ENCODE measurements at places on chromosomes 3 and 15. TPM values are rescaled to one million over a fixed set of nuclear protein-coding genes. Genes with fewer than 3 reads are reported as not detected.

The XCR1 gene
- not detected for total RNA-seq

The OXTR gene
- total RNA-seq, result 1.7 TPM

The CSPG4 gene
- 2.0 TPM for total RNA-seq

The PAK6 gene
- total RNA-seq, result 7.4 TPM

The GRM2 gene
- 1.5 TPM for total RNA-seq

GRCh38 chr15:85172846-85173490, 191.3 kb downstream of the PDE8A start:
- DNase-seq, result no peak

DNA sequence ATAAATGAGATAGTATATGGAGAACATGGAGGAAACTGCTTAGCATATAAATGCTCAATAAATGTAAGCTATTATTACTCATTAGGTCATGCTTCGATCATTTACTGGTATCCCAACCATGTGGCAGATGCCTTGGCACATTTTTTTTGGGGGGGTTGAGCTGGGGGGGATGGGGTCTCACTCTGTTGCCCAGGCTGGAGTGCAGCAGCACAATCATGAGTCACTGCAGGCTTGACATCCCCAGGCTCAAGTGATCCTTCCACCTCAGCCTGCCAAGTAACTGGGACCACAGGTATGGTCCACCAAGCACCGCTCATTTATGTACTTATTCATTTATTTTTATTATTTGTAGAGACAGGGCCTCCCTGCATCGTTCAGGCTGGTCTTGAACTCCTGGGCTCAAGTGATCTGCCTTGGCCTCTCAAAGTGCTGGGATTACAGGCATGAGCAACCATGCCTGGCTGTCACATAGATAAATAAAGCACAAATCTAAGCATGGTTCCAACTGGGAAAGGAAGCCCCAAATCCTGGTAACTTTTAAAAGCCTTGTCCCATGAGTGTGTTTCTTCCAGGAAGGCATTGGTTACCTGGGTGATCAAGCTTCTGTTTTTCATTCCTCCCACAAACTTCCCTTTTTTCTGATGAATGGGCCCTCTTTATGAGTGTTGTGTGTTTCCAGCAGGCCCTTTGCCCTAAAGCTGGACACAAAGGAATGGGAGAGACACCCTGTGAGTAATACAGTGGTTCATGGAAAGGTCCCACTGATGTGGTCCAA, 147.4 kb upstream of the UMPS start:
- no peak for DNase-seq

DNA sequence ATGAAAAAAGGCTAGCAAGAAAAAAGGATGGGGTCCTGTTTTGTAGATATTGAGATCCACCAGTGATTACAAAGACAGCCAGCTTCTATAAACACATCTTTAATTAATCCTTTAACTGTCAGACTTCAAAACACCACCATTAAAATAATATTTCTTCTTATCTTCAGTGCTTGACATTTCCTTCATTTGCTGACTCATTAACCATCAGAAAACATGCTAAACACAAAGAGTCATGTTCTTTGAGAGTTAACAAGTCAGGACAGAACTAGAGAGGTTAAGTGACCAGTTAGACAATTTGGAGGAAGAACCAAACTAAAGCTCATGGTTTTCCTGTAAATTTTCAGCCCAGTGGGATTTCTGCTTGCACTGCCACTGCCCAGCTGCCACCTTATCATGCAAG, 111.4 kb downstream of the MEIS2 start:
- DNase-seq, result no peak

DNA sequence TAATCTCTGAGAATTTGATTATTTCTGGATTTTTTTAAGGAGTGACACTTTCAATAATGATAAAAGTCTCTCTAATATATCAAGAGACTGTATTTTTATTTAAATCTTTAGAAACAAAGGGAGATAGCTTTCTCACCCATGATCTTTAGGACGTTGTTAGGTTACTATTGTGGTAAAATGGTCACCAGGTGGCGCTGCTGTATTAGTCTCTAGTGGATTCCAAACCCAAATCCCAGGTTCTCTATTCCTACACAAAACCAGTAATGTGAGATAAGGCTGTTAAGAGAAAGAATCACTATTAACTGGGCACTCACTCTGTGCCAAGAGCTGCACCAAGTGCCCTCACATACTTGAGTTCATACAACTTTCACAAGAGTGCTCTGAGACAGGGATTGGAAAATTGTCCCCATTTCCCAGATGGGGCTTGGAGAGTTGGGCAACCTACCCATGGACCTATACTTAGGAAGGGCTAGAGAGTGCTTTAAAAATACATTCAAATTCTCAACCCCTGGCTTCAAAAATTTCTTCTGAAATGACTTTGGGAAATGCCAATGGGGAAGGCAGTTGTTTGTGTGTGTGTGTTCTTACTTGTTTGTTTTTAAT, 593.4 kb upstream of the TGFBR2 start:
- DNase-seq, result peak; percentile 69

GRCh38 chr3:33722191-33722590, 4.1 kb upstream of the CLASP2 start:
- DNase-seq, result no peak

GRCh38 chr3:128936341-128936740, 56.9 kb downstream of the ACAD9 start:
- no peak for DNase-seq

GRCh38 chr3:71064291-71064955, 519.1 kb downstream of the FOXP1 start:
- DNase-seq, result no peak

GRCh38 chr3:113193288-113193687, 18.1 kb upstream of the BOC start:
- DNase-seq, result no peak

- DNase-seq, result no peak
These were observed 30.1 kb upstream of the HCN4 start for GRCh38 chr15:73398861-73399260.

DNA sequence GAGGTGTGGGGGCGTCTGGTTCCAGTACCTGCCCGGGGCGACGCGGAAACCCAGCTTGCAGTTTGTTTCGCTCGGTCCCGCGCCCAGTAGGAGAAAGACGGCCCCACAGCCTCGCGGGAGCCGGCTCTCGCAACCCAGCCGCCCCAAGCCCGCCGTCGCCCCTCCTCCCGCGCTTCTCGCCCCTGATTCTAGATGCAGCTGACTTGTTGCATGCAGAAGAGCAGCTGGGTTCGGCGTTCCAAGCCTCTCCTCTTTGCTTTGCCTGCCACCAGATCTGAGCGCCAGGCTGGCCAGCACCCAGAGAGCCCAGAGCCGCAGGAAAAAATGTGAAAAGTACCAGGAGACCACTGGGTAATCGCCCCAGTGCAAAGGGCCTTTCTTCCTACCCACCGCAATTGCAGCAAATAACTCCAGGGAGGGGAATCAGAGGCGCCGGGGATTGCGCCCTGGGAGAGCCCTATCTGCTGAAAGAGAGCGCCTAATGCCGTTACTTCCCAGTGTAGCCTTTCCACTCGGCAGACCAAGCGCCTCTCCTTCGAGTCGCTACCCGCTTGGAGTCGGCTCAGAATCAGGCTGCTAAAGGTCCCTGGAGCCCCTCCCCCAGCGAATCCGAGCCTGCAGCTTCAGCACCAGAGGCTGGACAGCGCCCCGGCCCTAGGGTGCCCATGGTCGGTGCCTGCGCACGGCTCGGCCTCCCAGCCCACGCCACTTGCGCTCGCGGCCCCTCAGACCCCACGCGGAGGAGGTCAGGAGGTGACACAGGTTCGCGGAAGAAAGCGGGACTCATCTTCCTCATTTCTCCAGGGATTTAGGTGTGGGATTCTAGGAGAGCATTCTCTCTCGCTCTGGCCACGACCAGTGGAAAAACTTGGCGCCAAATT, 15.7 kb upstream of the AEN start:
- peak; percentile 80 for DNase-seq

GRCh38 chr3:149763565-149764195, 11.4 kb upstream of the COMMD2 start:
- no peak for DNase-seq

DNA sequence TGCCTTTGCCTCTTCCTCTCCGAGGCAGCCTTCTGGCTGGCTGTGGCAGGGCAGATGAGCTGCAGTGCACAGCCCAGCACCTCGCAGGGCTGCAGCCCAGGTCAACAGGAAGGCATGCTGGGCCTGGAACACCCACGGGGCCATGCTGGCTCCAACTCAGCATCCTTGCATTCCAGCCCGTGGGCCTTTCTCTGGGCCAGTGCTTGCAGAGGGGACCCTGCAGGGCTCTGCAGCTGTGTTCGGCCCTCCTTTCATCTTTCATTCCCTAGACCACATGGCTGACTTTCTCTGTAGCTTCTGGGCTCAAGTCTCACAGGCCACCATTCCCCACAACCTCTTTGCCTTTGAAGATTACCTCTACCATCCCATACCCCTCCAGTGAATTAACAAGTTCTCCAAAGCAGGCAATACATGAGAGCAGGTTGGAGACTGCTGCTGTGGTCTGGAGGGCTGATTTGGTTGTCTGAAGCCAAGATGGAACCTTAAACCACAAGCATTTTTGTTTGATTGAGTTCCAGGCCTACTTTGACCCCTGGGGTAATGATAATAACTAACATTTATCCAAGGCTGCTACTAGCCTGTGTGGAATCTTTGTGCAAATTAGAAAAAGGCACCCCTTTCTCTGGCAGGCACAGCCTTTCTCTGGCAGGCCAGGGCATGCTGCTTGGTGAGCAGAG, 5.9 kb downstream of the FAM131A start:
- peak; percentile 15 for DNase-seq

Data from H9 (cell line).